DMS79 treated with DMSO at 0.1 percent for 48 hours (cell line): ENCODE measurements at places on chromosomes 16 and 17.

GRCh38 chr16:81481207-81481821, 36.7 kb downstream of the CMIP start:
- DNase-seq = no peak

GRCh38 chr17:50976951-50977472, 110.9 kb upstream of the TOB1 start:
- no peak for DNase-seq

DNA sequence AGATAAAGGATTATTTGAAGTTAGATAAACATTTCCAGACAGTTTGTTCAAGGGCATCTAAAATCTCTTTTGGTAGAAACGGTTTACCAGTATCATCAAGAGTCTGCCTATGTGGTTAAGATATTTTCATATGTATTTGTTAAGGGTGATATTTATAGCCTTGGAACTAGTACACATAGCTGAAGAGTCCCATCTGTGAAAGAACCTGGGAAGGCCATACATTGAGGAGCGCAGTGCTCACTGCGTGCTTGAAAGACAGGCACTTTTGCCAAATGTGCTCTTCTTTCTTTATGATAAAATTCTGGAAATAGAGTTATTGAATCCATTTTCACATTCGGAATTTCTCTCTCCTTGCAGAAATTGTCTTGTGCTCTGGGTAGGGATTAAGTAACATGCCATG, 7.7 kb downstream of the IGSF6 start:
- no peak for DNase-seq

DNA sequence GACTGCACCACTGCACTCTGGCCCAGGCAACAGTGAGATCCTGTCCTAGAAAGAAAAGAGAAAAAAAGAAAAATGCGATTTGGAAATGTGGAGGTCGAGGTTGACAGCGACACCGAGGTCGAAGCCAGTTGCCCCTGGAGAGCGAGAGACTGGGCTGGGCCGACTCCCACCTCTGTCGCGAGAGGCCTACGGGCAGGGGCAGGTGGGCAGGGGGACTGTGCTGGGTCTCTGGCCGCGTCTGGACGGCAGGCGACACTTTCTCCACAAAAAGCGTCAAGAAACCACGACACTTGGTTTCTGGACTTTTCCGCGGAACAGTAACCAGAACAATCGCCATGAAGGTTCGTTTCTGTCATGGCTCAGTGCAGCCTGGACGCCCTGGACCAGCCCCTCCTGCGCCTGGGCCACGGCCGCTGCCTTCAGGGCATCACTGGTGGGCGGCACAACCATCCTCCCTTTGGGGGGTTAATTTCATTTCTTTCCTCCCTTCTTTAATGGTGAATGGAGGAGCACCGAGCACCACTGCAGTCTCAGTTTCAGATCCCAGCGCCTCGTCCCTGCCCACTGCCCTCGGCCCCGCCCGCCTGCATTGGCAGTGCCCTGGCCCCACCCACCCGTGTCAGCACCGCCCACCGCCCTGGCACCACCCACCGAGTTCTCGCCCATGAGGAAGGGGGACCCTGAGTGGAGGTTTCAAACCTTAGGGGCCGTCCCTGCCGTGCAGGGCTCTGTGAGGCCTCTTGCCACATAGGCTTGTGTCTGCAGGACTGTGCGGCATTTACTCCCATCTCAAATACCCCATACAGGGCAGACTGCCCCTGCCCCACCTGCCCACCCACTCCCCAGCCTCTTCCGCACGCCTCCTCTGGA, 18.5 kb upstream of the CDH15 start:
- DNase-seq = no peak

DNA sequence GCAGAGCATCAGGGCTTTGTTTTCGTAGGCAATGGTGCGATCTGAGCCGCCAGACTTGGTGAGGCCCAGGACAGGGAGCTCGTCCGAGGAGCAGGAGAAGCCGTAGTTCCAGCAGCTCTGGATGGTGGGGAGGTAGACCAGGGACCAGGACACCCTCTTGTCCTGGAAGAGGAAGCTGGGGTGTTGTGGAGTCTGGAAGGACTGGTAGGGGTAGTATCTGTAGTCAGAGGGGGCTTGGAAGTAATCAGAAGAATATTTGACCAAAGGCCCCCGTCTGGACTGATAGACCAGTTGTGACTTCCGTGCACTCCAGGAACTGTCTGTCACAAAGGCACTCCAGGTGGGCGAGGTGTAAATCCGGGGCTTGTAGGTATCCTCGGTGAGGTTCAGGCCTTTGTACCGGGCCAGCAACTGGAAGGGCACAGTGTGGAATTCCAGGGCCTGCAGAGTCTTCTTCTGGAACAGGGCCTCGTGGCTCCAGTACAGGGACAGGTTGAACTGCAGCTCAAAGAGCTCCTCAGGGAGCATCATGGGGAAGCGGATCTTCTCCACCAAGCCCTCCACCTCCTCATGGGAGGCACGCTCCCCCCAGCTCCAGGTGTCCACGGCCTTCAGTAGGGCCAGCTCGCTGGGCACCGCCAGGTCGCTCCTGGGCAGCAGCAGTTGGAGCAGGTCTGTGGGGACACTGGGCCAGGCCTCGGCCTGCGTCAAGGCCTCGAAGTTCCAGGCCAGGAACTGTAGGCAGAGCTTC, 7.8 kb downstream of the LGALS3BP start:
- no peak for DNase-seq

DNA sequence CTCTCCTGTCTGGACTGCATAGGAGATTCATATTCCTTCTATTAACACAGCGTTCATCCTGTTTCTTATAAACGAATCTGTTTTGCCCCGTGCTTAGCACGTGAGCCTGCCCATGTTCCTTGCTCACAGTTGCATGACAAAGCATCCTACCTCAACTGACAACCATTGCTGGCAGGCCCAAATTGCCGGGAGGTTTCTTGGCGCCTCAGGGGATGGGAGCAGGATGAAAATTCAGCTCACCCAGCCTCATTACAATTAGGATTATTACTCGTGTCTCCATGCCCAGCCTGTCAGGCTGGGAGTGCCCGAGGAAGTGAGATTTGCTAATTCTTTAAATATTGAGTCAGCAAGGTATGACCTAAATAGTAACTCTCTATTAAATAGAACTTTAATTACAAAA, 36.7 kb upstream of the HELZ start:
- no peak for DNase-seq

DNA sequence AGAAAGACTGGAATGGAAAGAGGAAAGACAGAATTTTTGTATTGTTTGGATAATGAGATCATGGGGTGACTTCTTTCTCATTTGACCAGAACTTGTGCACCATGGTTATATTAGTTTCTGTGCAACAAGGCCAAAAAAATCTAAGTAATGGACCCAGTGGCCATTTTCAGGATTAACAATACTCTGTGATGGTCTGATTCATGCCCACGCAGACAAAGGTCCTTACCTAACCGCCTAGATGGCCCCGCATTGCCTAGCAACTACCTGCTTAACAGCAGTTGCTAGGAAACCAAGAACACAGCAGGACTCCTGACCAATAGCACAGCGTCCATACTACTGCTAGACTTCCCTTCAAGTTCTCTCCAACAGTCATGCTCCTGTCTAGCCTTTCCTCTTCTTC, 22.4 kb downstream of the MIS12 start:
- DNase-seq = peak; percentile 85

- DNase-seq = no peak
These were observed 6.8 kb downstream of the MGRN1 start for GRCh38 chr16:4631444-4631843.

DNA sequence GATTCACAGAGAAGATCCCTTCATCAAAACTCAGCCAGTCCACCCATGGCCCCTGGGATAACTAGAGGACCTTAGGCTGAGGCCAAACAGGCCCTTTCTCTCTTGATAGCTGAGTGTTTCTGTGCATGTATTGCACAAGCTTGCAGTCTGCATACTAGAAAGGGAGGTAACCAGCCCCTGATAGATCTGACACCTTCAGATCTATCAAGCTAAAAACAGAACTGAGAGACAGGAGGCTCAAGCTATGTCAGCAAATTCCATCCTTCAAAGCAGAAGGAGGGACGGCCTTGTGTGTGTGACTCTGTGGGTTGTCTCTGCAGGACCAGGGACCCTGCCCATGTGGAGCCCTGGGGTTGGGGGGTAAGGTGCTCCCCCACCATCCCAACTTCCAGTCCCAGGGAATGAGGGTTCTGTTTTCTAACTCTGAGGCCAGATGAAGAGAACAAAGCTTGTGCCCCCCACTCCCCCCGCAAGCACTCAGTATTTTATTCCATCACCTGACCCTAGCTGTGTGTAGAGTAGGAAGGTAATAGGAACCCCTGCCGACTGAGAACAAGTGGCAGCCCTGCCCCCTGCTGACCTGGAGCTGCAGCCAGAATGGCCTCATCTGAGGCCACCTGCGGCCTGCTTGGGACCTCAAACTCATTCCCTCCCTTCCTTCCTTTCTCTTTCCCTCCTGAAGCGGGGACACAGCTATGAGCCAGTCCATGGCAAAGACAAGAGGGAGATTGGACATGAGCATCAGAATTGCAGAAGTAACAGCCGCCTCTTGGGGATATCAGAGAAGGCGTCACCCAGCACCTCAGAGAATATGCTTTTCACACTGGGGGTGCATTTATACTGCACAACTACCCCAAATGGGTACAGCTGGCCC, 63.8 kb downstream of the SMPD3 start:
- no peak for DNase-seq

GRCh38 chr17:53627511-53627910, 195.2 kb upstream of the KIF2B start:
- DNase-seq = no peak

GRCh38 chr17:81118308-81119221, 46.7 kb upstream of the PVALEF start:
- no peak for DNase-seq

DNA sequence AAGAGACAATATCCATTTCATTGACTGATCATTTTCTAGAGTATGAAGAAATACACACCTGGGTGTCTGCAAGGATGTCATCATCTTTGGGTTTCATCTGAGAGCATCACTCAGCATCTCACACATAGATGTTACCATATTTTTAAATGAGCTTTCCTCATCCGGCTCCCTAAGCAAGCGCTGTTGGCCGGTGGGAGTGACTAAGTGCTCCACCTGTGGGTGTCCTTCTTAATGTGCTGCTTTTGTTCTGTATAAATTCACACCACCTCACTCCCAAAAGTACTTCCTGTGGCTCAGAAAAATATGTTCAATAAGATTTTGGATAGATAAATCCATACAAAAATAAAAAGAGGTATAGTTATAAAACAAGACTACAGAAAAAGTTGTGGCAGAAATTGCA, 7.4 kb downstream of the SSTR2 start:
- DNase-seq = no peak

DNA sequence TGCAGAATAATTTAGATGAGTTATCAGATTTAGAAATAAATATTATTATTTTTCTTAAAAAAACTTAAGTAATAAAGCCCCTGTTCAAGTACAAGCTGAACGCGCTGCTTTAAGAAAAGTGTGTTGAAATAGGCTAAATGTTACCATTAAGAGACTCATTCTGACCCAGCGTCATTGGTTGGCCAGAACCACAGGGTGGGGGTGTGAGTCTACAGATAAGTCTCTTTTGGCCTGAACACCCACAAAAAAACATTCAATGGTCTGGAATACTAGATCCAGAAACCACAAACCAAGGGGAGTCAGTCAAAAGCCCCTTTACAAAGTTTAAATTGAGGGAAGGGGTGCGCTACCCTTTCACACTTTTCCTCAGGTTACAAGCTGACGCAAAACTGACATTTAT, 776.1 kb downstream of the KCNJ2 start:
- DNase-seq = no peak

DNA sequence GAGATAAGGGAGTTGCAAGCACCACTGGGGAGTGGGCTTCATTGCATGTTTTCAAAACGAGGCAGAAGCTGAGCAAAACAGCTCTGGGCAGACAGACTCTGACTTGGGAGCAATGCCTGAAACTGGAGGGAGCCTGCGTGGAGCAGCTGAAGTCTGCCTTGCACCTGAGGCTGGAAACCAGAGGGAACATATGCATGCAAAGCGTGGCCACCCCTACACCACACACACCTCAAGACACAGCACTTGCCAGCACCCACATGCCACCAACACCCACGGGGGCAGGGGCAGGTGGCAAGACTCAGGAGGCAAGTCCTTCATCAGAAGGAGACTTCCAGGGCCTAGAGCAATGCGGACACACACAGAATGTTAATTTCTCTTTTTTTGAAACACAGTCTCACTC, 45.8 kb downstream of the COTL1 start:
- no peak for DNase-seq
